ENCODE measurements at places on chromosomes 4 and X.

DNA sequence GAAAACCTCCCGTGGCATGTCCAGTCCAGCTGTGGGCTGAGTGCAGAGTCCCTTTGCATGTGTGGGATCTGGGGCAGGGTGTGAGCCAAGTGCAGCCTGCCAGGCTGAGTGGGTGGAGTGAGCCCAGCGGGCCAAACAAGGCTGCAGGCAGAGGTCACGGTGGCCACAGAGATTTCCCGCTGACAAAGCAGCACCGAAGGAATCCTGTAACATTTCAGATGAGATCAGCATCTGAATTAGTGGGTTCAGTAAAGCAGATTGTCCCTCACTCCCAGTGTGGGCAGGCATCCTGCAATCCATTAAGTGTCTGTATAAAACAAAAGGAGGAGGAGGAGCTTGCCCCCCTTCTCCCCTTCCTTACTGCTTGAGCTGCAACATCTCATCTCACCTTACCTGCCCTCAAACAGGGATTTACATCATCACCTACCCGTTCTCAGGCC lies 324.4 kb downstream of the FAT4 start:
- no peak for DNase-seq

GRCh38 chr4:14404730-14405129 lies 597.6 kb upstream of the CPEB2 start:
- no peak for DNase-seq

DNA sequence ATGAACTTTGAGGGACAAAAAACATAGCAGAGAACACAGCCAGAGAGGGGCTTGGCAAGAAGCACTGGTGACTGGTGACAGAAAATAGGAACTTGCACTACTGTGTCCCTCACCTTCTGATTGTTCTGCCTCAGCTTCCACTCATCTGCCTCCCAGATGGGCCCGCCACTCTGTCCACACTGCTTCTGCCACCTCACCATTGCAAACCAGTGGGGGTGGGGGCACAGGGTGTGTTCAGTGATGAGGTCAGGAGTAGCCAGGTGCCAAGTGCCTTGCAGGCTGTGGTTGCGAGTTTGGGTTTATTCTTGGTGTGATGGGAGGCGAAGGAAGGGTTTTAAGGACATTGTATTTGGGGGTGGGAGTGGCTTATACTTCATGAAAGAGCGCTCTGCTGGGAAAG lies 9.1 kb upstream of the UBA1 start:
- DNase-seq: no peak

- no peak for DNase-seq
Measured at GRCh38 chr4:36614011-36614410, 332.6 kb downstream of the DTHD1 start.

DNA sequence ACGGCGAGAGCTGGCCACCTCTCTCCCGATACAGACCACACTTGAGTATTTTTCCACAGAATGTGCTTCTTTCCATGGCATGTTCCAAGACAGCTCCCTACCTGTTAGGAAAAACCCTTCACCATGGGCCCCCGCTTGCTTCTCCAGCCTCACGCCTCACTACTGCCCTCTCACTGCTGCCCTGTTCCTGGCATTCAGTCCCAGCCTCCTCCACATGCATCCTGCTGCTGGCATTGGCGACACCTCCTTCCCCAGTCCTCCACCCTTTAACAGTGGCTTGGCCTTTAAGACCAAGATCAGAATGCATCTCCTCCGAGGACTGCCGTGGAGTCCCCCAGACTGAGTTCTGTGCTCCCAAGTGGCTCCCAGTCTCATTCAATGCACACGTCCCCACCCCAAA lies 10.7 kb downstream of the PNMA6F start:
- DNase-seq: no peak

- no peak for DNase-seq
Measured at GRCh38 chr4:10343656-10344055, 113.6 kb downstream of the ZNF518B start.

DNA sequence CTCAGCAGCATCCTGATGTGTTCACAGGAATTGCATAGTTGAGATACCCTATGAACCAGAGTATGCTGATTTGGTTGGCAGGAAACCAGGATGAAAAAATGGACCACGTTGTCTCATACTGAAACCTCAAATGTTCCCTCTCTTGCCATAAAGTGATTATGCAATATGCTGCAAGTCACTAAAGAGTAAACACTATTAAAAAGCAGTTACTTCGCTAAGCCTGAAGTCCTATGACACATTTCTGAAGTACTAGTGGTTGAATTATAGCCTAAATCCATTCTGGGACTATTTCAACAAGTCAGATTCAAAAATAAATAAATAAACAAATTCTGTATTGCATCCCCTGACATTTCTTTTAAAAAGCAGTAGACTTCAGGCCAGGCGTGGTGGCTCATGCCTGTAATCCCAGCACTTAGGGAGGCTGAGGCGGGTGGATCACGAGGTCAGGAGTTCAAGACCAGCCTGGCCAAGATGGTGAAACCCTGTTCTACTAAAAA lies 106.0 kb upstream of the NAP1L5 start:
- no peak for DNase-seq

DNA sequence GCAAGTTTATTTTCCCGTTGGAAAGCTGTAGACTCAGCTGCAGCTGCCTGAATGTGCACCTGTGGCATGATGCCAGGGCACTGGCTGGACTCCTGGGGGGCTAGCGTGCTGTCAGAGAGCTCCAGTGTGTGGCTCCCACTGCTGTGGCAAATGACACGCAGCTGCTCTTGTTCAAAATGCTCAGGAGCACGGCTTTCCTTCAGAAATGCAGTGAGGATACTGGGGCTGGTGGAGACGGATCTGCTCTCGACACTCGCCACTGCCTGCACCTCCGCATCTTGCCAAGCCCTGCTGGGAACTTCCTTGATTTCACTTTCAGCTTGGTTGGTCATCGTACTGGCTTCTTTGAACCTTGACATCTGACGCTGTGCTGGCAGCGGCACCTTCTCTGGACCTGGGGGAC lies 58.7 kb downstream of the GPRIN3 start:
- no peak for DNase-seq

GRCh38 chr4:162343967-162344366 lies 180.2 kb upstream of the FSTL5 start:
- DNase-seq: no peak
